ENCODE measurements at places on chromosomes 13 and 19.
A peak's percentile ranks its signal among the peaks of the same experiment; 100 is the strongest.

DNA sequence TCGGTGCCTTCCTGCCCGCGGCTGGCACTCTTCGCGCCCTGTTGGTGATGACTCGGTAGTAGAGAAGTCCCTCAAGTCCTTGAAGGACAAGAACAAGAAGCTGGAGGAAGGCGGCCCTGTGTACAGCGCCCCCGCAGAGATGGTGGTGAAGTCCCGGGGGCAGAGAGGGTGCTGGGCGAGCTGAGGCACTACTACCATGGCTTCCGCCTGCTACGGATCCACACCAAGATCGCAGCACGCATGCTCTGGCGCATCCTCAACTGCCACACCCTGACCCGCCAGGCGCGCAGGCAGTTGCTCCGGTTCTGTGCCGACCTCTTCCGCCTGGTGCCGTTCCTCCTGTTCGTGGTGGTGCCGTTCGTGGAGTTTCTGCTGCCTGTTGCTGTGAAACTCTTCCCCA is 11.1 kb downstream of the ZSCAN1 start:
- DNase-seq = no peak

- no peak for DNase-seq
Observed at GRCh38 chr13:99969453-99969918, 2.1 kb downstream of the ZIC5 start.

- DNase-seq = peak; percentile 89
Observed at GRCh38 chr19:44587963-44588770, 25.2 kb upstream of the IGSF23 start.

- DNase-seq = peak; percentile 10
Observed at GRCh38 chr19:32830231-32831014, 39.1 kb downstream of the SLC7A9 start.

- no peak for DNase-seq
Observed at GRCh38 chr13:22235950-22236290, 565.0 kb downstream of the FGF9 start.

DNA sequence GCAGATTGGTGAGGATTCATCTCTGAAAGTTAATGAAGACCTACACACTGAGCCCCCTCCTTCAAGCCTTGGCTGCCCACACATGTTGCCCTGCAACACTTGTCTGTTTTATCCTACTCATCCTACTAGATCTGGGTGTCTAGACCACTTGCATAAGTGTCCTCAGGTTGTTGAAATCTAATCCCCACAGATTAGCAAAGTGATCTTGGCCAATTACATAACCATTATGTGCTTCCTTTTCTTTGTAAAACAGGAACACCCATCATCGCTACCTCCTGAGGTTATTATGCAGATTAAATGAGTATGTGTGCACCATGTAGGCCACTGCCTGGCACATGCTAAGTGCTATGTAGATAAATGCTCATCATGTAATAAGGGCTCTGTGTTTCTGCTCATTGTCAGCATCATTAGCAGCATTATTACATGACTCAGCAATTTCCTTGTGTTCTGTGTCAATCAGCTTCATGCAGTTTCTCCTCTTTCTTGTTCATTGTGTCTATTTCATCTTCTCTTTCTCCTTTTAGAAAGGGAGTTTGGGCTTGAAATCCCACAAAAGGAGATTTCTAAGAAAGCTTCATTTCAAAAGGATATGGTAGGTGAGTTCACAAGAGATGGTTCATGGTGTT is 15.1 kb downstream of the ZNF175 start:
- DNase-seq = no peak

DNA sequence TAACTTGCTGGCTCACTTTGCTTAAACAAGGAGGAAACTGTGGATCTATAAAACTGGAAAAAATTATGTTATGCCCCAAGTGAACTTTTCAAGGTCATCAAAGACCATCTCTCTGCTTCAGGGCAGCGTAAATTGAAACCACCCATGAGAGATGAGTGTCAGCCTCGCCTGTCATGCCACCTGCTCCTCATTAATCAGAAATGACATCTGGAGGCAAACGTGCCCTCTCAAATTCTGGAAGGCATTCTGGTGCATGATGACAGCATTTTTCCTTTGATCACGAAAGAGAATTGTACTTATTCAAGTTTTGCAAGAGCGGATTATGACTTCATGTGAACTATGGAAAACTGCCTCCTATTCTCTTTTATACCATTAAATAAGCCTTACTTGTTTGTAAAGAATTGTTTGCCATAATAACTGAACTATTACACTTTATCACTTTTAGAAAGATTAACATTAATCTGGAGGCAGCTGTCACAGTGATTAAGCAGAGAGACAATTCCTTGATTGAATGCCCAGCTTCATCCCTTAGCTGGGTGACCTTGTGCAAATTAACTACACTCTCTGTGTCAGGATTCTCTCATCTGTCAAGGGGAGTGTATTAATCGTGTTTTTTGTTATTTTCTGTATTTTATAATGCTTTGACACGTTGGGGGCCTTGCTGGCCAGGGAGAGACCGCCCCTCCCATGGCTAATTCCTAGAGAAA is 17.0 kb upstream of the SACS start:
- DNase-seq = no peak

DNA sequence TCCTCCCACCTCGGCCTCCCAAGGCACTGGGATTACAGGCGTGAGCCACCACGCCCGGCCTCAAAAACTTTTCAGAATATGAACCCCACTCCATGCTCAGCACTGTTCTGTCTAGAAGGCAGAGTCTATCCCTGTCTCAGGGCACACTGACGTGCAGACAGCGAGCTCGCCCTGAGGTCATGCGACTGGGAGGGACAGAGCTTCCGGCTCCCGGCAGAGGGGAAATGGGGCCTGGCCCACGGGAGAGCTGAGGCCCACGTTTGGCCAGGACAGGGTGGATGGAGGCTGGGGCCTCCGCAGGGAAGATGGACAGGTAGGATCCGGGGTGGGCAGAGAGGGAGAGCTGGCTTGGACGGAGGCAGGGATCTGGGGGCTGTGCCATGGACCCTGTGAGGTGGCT is 2.8 kb upstream of the AZU1 start:
- no peak for DNase-seq

DNA sequence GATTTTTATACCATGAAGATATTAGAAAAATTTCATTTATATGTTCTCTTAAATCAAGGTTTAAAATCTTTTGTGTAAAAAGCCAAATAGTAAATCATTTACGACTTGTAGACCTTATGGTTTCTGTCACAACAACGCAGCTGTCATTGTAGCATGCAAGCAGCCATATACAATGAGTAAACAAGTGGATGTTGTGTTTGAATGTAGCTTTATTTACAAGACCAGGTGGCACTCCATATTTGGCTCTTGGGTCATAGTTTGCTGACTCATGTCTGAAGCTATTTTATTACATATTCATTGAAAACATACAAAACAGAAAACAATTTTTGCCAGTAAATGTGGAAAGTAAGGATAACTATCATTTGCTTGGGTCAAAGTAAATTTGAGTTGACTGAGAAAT is 930.8 kb downstream of the SLITRK5 start:
- DNase-seq = no peak

GRCh38 chr13:90902255-90902654 is 445.2 kb upstream of the MIR17HG start:
- no peak for DNase-seq

DNA sequence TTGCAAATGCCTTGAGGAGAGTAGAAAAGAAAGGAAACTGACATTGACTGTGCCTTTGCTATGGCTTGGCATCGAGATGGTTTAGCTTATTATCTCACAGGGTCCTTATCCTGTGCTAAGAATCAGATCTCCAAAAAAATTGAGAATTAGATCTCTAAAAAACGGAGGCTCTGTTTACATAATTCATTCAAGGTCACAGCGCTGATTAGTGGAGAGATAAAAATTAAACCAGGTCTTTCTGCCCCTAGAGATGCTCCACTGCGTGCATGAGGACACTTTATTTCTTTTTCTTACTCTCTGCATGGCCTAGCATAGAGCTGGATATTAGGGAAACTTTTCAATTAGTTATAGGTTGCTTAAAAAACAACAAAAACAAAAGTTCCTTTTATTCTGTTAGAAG is 17.3 kb downstream of the LRCH1 start:
- no peak for DNase-seq

DNA sequence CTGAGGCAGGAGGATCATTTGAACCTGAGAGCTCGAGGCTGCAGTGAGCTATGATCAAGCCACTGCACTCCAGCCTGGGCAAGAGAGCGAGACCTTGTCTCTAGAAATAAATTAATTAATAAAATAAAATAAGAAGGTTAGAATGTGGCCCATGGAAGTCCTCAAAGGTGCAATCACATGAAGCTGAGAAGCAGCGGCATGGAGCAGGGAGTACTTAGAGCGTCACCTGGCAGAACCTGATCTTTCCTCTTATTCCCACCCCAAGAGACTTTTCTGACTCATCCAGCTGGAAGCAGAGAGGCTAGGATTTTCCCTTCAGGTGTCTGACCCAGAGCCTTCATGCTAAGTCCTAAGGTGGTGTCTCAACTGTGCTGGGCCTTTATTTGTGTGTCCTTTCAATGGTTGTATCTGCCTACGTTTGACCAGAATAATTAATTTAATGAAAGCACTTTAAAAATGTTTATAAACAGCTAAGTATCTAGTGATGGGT is 8.9 kb upstream of the MRPS31 start:
- no peak for DNase-seq

DNA sequence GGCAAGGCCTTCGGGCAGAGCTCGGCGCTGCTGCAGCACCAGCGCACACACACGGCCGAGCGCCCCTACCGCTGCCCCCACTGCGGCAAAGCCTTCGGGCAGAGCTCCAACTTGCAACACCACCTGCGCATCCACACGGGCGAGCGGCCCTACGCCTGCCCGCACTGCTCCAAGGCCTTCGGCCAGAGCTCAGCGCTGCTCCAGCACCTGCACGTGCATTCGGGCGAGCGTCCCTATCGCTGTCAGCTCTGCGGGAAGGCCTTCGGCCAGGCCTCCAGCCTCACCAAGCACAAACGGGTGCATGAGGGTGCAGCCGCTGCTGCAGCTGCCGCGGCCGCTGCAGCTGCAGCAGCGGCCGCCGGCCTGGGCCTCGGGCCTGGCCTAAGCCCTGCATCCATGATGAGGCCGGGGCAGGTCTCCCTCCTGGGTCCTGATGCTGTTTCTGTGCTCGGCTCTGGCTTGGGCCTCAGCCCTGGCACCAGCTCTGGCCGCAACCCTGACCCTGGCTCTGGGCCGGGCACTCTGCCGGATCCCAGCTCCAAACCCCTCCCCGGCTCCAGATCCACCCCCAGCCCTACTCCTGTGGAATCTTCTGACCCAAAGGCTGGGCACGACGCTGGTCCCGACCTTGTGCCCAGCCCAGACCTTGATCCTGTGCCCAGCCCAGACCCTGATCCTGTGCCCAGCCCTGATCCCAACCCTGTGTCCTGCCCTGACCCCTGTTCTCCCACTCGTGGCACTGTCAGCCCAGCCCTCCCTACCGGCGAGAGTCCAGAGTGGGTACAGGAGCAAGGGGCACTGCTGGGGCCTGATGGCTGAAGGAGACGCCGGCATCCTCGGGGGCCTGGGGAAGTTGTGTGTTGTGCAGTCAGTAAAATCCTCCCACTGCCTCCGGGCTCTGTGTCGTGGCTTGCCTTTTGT is 2.0 kb upstream of the MCOLN1 start:
- no peak for DNase-seq

DNA sequence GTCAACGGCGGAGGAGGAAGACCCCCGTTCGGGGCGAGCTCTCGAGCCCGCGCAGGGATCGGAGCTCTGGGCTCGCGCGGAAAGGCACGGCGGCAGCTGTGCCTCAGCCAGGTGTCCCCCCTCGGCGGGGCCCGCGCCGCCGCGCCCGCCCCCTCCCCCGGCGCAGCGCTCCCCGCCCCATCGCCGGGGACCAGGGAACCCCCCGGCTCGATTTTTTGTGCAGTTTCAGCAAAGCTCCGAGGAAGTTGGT is 110.0 kb downstream of the KCNRG start:
- no peak for DNase-seq

- DNase-seq = no peak
Observed at GRCh38 chr19:33799476-33799875, 2.8 kb downstream of the KCTD15 start.

DNA sequence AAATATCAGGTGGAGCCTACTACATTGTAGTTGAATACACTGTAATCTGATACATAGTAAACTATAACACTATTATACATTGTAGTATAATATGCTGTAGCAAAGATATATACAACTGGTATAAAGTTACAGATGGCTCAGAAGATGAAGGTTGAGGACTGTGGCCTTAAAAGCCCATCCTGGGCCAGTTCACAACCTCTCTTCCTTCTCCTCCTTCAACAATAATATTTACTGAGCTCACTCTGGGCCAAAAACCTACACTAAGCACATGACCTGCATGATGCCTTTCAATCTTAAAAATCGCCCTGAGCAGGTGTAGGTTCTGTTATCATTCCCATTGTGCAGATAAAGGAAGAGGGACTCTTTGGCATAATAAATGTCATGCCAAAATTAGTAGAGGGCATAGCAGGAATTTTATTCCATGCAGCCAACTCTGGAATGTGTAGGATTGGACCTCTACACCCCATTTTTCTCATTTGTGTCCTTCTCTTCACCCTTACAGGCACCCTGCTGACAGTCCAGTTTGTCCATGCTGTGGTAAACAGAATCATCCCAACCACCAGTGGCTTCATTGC is 14.6 kb upstream of the SIN3B start:
- peak; percentile 63 for DNase-seq

DNA sequence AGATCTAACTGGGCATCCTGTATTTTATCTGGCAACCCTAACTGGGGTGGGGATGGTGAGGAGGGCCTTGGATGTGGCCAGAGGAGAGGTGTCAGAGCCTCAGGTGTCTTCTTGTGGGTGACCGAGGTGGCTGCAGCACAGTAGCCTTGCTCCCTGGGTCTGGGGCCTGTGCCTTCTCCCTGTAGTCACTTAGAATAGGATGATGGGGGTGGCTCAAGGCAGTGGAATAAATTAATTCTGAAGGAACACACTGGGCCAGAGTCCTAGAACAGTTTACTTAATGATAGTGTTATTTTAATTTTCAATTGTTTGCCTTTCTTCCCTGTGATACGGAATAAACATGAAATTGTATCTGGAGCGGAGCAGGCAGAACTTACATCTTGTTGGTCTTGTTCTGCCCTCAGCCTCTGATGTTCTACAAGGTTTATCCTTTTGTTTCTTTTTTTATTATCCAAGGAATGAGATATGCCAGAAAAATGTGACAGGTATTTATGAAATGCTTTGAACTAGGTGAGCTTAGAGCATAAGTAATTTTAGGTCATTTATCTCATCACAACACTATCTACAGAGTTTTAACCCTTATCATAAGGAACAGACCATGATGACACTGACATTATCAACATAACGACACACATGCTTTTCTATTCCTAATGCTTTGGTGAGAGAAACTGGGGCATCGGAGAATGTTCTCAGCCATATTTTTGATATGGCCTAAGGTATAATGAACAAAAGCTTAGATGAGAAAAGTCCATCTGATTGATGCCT is 51.4 kb downstream of the LRCH1 start:
- no peak for DNase-seq

GRCh38 chr19:19347401-19348110 is 26.9 kb downstream of the MAU2 start:
- DNase-seq = no peak

DNA sequence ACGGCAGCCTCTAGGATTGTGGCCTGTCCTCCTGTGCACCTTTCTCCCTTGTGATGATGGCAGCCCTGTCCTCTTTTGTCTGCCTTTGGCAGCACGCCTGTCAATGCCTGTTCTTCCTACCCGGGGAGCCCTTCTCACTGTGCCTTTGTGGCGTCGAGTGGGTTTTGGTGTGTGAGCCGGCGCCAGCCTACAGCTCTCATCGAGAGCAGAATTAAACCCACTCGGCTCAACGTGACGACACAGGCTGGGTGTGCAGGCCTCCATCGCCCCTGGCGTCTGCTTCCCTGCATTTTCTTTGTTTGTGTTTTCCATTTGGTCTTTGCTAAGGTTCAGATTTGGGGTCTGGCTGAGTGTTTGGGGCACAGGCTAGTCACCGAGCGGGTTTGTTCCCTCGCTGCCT is 34.4 kb downstream of the AP1M1 start:
- DNase-seq = no peak

Data from fibroblast of pulmonary artery (primary cell).